ENCODE measurements at places on chromosomes 11 and 22.

GRCh38 chr11:61140416-61140815, 20.8 kb downstream of the VPS37C start:
- no peak for DNase-seq

DNA sequence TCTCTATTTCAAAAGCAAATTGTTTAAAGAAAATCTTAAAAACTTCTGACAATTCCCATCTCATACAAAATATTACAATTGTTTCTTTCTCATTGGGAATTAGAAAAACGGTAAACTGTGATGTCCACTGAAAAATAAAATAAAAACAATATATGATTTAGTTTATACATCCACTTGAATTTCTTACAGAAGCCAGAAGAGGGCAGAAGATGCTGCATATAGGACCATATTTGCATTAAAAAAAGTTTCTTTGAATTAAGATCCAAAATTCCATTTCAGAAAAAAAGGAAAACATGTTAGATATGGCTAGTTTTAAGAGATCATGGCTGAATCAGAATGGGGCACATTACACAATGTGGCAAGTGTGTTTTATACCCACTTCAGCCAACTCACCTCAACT, 39.3 kb upstream of the LRRC4C start:
- no peak for DNase-seq

GRCh38 chr11:43541993-43542392, 138.5 kb upstream of the HSD17B12 start:
- DNase-seq: no peak

DNA sequence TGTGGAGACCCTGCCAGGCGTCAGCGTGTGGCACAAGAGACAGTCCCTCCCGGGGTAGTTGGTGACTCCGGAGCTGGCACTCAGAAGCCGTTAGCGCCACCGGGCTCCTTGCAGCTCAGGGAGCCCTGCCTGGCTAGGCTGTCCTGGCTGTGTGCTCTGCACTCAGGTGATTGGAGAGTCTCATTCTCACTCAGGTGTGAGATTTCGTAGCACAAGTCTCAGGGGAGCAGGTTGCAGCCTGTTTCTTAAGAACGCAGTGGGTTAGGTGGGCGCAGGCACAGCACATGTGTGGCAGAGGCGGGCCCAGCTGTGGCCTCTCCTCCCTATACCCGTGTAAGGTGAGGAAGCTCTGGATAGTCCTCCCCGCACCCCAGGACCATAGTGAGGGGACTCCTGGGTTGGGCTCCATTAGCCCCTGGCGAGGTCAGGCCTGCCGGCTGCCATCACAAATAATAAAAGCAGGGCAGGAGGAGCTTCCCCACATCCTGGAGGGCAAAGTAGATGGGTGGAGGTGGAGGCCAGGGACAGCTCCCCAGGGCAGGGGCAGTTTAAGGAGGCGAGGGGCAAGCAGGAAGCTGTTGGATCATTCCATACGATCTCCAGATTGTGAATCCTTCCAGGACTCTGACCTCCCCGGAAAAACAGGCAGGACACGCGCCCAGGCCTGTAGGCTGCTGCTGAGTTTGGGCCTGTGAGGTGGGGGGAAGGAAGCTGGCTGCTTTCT, 39.4 kb downstream of the SBF1 start:
- DNase-seq: no peak

GRCh38 chr22:36497910-36498665, 8.8 kb downstream of the FOXRED2 start:
- DNase-seq: no peak

Measured in stimulated activated CD8-positive, alpha-beta memory T cell treated with anti-CD3 and anti-CD28 coated beads, Interleukin-7, amount 100 ng/mL, for 1 hour (primary cell).